ENCODE measurements at places on chromosomes 7 and 10.

DNA sequence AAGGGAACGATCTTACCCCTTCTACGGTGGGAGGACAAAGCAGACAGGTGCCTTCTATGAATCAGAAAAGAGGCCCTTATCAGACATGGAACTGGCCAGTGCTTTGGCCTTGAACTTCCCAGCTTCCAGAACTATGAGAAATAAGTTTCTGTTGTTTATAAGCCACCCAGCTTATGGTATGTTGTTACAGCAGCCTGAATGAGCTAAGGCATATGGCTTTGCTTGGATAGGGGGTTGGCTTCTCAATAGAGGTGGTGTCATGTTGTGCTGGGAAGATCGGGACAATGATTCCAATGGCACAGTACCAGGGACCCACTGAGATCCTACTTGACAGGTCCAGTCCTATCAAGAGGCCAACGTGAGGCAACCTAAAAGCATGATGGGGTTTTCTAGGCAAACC is 183.4 kb upstream of the BMPER start:
- DNase-seq = no peak

DNA sequence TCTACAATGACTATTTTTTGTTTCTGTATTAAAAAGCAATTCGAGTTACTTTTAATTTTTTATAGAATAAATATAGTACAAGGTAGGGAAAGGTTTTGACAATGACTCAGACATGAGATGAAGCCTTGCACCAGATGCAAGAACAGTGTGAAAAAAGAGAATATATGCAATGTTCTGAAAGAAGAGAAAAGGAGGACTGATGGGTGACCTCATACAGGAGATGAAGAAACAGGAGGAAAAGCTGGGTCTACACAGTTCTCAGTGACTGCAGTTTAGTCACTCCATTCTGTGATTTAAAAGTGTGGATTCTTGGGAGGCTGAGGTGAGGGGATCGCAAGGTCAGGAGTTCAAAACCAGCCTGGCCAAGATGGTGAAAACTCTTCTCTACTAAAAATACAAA is 38.3 kb upstream of the YAE1 start:
- no peak for DNase-seq

DNA sequence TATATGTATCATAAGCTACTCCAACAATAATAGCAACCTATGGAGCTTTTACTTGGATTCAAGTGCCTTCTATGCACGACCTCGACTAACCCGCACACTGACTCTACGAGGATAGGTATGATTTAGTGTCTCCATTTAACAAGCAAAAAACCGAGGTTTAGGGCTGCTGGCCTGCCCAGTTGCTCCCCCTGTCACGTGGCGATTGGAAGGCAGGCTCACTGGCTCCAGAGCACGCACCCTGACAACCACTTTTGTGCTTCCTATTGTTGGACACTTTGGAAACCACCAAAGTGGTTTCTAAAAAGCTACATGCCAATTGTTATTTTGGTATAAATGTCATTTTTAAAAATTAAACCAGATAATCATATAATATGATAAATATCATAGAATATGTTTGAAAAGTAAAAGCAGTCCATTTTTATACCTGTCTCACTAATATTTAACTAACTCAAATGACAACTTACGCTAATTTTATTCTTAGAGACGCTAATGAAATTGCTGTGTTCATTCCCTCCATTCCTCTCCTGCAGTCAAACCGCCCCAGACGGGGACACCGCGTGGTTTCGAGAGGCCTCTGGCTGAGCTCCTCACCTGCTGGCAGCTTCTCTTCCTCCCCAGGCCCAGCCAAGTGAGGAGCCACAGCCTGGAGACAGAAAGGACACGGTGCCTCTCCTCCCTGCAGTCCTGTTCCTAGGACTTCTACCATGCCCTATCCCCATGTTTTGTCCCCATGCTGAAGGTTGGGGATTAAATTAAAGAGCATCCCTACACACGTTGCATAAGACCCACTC is 22.2 kb upstream of the RHEB start:
- no peak for DNase-seq

DNA sequence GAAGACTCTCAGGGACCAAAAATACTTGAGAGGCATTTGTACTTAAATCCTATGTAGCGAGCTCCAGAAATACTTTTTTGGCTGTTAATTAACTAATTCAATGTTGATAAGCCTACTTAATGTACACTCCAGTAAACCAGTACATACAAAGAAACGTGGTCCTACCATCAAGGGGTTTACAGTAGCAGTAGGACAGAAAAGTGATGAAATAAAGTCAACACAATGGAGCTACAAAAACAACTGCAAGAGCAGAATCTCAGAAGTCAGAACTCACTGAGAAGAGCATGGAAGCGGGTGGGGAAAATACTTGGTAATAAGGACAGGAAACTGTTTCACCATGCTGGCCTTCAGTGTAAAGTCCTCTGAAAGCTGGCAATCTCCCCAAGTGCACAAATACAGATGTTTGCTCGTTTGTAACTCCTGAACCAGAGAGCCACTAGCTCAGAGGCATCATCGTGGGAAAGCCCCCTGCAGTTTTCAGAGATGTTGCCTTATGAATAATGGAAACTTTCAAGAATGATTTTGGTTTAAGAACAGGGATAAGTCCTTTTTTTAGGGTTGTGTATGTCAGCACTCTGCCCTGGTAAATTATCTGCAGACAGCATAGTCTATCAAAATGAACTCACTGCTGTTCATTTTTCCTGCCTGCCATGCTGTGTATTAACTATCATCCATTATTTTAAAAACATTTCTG is 233.2 kb downstream of the SORCS1 start:
- DNase-seq = no peak

- DNase-seq = no peak
These were observed 20.8 kb downstream of the MKI67 start for GRCh38 chr10:128105383-128105782.

DNA sequence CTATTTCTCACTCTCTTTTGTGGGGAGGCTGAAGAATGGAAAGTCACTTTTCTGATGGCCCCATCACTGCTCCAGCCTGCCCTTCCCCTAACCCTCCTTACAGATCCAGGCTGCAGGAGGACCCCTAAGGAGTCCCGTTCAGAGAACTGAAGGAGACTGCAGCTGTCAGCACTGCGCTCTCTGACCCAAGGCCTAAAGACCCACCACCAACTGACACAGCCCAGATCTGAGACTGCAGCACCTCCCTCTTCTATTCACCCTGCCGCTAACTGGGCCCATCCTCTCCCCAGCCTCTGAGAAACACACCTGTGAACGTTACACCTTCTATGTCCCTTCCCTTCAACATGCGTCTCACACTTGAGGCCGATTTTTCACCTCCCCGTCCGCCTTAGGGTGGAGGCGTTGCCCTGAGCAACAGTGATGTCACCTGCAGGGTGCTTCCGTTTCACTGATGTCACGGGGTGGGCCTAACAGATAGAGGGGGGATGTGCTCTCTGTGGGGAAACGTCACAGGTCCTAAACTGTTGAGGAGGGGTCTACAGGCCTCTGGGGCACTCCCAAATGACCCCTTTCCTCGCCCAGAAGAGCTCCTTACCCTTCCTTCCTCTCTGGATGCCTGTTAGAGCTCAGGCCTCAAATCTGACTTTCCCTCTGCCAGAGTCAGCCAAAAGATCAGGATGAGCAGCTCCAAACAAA is 5.1 kb downstream of the ITPRIP start:
- DNase-seq = no peak

DNA sequence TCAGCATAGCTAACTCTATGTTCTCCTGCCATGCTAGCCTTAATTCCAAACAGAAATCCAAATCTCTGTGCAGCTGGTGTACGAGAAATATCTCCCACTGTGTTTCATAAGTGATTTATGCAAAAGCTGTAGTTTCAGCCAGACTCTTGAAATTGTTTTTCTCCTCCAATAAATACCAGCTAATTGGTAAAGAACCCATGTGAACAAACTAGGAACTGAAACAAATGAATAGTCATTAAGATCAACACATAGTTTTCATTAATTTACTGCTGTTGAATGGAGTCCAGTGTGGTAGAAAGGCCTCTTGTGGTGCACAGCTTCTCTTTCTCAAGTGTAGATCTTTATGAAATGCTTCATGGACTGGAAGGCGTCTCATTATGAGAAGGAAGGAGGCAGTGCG is 18.4 kb downstream of the PPP1R17 start:
- DNase-seq = no peak

DNA sequence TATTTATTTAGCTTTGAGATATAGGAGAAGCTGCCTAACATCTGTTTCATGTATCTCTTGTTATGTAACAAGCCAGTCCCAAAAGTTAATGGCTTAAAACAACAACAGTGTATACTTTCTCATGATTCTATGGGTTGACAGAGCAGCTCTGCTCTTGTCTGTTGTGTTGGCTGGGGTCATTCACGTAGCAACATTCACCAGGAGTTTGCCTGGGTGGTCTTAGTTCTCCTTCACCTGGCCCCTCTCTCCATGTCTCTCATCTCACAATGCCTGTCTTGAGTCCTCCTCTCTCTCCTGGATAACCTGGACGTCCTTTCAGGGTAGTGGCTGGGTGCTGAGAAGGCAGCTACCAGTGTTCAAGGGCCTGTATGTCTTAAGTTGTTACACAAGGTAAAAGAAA is 27.5 kb downstream of the INPP5F start:
- DNase-seq = no peak

GRCh38 chr10:87618566-87619423 is 40.9 kb upstream of the PAPSS2 start:
- DNase-seq = no peak

DNA sequence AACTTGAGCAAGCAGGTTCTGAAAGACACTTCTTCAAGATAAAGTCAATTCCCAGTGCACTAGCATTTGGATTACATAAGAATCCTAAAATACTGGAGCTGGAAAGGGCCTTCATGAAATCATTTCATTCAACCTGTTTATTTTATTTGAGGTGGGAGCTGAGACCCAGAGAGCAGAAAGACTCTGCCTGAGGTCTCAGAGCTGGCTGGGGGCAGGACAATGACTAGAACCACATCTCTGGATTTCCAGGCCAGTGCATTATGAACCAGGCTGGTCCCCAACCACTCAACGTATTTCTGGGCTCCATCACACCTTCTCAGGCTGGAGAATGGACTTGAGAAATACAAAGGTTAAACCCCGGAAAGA is 8.4 kb downstream of the ANXA11 start:
- no peak for DNase-seq

GRCh38 chr7:95690367-95690947 is 81.9 kb upstream of the DYNC1I1 start:
- no peak for DNase-seq

DNA sequence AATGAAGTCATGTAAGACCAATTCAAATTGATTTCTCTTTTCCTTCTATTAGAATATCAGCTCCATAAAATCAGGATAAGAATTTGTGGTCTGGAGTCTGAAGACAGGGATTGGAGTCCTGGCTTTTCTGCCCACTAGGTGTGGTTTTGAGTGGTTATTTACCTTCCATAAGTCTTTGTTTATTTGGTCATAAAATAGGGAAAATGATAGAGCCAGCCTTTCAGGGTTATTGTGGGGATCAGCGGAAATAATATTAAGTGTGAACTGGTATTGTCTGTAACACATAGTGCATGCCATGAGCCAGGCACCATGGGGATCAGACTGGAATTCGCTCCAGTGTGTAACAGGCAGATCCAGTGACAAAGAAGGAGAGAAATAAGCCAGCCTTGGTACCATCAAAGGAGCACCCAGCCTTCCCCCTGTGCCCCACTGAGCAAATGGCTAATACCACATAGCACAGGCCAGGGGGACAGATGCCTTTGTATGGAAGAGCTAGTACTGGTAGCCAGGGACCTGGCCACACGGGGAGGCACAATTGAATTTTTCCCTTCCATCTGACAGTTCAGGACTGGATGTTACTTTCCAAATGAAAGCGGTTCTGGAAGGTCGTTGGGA is 509.7 kb upstream of the PODXL start:
- no peak for DNase-seq

GRCh38 chr7:117085769-117086463 is 132.6 kb downstream of the ST7 start:
- DNase-seq = no peak

DNA sequence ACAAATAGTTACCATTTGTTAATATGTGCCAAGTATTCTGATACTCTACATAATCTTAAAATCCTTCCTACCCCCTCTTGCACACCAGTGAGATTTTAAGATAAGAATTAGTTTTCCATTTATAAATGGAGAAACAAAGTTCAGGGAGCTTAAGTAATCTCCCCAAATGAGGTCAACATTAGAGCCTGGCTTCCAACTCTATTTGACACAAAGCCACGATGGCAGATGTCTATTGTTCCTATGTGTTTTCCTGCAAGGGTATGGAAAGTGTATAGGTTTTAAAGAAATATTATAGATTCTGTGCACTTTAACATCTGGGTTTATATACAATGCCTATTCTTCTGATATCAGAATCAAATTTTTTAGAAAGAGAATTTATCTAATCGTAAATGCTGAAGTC is 143.9 kb upstream of the SEMA3C start:
- no peak for DNase-seq

DNA sequence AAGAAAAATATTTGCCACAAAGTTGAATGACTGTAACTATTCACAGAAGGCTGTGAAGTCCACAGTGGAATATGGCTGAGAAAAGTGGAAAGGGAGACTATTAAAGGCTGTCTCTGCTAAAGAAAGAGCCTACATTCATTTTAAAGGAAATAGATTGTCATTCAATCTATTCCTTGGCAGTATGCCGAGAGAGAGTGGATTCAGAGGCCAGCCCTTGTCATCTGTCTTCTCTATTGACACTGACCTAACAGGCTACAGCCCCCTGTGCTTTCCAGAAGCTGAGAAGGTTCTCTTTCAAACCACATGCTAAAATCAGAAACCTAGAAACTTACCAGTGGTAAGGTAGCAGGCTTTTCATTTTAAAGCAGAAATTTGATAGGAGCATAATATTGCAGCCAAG is 12.1 kb downstream of the ODAD2 start:
- no peak for DNase-seq

DNA sequence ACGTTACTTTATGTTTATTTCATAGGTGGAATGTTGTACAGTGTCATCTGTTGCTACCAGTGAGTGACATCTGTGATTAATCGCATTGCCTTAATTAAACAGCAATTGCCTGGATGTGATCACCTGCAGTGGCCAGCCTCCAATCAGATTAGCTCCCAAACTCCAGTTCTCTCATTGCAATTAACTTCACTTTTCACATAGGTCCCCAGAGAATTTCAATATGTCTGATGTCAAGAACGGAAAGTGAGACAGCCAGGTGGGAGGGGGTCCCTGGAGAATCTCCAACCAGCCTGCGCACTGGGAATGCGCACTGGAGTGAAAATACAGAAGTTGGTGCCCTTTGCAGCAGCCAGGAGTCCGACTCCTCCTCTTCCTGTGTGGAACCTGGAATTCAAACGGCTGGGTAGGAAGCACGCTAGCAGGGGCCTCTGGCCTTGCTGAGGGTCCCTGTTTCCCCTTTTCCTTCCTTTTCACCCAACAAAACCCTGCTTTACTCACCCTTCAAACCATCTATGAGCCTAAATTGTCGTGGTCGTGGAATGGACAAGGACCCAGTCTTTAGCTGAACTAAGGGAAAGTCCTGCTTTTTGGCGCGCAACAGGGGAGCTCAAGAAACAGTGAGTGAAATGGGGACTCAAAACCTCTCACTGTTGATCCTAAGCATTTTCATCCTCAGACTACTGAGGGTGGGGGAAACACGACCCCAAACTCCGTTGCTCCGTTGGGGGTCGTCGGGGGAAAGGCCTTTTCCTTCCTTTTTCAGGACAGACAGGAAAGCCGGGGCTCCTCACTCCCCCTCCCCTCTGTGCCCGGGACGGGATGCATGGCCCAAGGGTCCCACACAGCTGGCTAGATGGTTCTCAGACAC is 1355.5 kb upstream of the LRRTM3 start:
- DNase-seq = peak; percentile 40

GRCh38 chr7:87339373-87339897 is 6.0 kb upstream of the CROT start:
- no peak for DNase-seq

GRCh38 chr7:338295-339061 is 48.5 kb downstream of the FOXL3 start:
- DNase-seq = no peak
